ENCODE measurements at places on chromosomes 11 and 22.

DNA sequence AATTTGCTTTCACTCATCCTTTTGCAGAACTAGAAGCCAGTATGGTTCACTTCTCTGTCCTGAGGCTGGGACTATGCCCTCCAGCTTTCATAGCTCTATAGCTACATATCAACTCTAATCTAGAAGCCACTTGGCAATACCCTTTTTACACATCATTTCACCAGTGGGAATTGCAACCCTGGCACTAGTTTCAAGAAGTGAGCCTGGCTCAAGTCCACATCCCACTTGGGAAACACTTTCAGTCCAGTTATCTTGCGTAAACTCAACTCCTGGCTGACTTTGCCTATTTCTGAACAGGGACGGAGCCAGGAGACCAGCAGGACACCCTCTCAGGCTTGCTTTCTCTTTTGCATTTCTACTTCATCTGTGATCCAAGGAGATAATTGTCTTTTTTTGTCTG is 19.9 kb upstream of the FAT3 start:
- no peak for DNase-seq

GRCh38 chr11:46755962-46756361 is 36.9 kb downstream of the F2 start:
- DNase-seq, result no peak

DNA sequence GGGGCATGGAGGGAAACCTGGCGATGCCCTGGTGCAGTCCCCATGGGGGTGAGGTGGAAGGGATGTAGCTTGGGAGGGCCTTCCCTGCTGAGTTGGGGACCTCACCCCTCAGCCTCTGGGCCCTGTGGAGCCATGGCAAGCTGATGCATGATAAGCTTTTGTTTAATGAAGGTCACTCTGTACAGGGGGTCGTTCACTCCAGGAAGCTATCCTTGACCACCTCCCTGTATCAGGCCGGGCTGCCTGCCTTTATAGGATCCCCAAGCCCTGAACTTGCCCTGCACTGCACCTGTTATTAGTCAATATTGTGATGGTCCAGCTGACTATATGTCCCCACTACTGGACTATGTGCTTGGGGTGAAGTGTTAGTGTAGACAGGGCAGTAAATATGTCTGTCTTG is 49.7 kb upstream of the MYEOV start:
- no peak for DNase-seq

DNA sequence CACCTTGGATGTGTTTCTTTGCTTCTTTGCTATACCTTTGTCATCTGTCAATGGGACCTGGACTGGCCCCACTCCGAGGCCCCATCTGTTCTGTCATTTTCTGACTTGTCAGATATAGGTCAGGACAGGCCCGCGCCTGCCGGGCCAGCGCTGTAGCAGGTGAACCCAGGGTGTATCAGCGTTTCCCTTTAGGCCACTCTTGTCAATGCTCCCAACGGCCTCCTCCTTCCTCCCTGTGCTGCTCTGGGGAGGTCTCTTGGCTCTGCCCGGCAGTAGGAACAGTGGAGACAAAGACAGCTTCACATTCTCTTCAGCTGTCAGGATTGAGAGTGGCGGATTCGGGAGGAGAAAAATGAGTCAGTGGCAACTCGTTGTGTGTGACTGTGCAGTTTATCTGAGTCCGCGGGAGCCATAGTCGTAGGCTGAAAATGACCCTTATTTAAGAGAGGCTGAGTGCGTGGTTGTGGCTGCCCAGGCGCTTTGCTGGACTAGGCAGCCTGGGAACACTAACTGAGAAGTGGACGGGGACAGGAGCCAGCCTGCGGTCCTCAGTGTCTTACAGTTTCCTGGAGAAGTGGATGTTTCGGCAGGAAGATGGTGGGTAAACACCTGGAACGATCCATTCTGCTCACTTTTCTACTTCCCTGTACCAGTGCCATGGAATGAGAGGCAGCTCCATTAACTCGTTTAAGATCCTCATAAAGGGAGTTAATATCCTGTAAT is 102.3 kb downstream of the PRR5L start:
- DNase-seq, result no peak

DNA sequence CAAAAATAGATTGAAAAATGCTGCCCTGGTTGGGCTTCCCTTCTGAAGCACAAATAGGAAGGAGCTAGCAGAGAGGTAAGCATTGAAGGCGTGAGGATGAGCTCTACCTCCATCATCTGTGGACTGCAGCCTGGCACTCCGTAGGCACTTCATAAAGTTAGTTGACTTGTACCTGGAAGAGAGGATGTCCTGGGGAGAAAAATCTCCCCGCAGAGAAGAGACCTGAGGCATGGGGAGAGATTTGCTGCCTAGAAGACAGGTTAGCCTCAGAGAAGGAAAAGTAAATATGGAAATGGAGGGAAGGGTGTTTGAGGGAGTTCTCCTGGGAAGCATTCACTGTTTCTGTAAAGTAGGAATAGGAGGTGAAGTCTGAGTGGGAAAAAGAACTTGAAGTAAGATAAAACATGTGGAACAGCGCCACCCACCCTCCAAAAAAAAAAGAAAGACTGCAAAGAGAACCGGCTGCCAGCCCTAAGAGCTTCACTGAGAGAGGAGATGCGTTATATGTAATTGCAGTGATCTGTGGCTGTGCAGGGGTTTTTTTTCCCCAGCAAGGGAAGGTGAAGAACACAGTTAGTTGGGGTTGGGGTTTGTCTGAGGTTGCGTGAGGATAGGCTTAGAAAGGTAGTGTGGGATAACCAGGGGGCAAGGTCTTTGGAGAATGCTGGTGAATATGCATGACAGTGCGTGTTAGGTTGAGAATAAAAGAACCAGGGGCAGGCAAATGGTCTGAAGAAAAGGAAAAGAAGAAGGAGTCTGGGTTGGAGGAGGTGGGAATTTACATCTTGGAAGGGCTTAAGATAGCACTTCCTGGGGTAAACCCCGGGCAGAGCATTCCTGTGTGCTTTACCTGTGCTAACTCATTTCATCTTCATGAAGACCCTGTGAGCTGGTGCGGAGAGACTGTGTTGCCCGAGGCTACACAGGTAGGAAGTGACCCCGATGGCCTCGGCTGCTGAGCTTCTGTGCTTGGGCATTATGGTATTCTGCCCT is 16.0 kb downstream of the TNRC6B start:
- no peak for DNase-seq

DNA sequence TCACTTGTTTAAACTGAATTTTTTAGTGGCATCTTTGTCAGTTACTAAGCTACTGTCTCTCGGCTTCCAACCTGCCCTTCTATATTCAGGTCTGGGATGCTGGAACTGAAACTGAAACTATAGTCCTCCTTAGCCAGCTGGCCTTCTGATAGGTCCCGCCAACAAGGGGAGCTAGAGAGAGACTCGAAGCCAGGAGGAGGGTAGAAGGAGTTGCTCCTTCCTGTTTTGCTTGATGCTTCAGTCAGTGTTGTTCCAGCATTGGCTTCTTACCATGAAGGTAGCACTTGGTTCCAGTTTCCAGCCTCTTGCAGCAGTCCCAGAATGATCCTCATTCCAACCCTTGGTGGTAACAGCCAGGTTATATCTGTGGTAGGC is 32.9 kb upstream of the HORMAD2 start:
- DNase-seq, result no peak

- no peak for DNase-seq
Observed at GRCh38 chr11:122159173-122159721, 43.2 kb upstream of the BLID start.

DNA sequence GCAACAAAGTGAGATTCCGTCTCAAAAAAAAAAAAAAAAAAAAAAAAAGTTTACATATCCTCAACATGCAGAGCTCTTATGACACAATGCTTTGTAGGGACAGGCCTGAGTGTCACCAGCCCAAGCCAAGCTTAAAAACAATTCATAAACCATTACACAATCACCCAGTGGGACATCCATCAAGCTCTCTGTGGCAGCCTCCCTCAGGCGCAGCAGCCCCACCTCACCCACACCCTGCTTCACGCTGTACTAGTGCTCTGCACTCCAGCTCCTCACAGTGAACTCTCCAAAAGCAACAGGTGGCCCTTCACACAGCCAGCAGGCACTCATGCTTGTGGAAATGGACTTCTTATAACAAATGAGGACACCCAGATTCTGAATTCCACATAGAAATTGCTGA is 3.5 kb upstream of the FOXRED2 start:
- DNase-seq, result no peak

DNA sequence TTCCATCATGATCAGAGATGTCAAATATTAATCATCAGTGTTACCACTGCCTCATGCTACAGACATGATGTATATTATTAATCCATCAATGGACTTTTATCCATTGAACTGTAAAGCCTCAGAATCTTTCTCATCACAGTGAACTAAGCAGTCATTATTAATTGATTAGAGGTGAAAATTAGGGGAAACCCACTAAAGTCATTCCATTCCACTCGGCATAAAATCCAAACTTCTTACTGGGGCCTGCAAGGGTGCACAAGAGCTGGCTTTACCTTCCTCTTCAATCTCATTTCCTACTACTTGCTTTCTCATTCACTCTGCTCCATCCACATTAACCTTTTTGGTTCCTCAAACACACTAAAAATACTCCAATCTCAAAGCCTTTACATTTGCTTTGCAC is 7.9 kb upstream of the CD44 start:
- DNase-seq, result no peak

DNA sequence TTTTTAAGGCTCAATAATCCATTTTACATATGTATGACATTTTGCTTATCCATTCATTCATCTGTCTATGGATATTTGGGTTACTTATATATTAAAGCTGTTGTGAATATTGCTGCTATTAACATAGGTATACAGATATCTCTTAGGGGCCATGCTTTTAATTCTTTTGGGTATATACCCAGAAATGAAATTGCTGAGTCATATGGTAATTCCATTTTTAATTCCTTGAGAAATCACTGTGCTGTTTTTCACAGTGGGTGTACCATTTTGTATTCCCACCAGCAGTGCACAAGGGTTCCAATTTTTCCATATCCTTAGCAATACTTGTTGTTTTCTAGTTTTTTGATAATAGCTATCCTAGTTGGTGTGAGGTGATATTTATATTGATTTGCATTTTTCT is 19.0 kb downstream of the PRMT3 start:
- no peak for DNase-seq

DNA sequence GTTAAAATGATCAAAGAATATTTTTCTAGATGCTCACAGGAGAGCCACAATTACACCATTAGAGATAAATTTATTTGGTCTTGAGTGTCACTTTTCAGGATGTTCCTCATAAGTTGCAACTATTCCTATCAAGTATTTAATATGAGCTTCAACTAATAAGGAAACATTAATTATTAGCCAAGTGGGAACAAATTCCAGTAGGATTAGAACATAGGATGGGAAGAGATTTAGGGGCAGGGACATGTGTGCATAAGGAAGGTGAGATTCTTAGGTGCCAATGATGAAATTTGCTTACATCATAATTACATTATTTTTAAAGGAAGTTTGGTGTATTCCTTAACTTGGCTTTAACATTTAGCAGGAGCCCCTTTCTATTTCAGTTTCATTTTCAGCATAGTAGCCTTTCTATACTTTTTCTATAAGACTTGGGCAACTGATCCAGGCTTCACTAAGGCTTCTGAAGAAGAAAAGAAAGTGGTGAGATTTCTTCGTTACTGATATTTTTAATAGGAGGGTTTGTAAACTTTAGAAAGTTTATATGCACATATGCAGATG is 38.8 kb downstream of the CSRP3 start:
- no peak for DNase-seq

- no peak for DNase-seq
Observed at GRCh38 chr11:34823197-34823596, 93.0 kb downstream of the APIP start.

DNA sequence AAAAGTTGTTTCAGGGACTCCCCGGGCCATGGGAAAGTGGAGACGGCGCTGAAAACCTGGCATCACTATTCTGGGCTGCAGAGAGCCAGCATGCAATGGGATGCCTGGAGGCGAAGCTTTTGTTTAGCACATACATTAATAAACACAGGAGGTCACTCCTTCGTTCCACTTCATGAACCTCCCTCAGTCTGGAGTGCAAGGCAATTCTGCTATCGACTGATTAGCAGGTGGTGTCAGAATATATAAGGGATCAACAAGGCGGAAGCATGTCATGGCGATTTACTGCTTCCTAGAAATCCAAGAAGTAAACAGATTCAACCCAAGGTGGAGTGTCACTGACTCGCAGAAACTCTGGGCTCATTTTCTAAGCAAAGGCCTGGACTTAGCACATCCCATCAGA is 45.4 kb upstream of the MN1 start:
- no peak for DNase-seq

- DNase-seq, result no peak
Observed at GRCh38 chr11:14370496-14370895, 11.5 kb upstream of the RRAS2 start.

DNA sequence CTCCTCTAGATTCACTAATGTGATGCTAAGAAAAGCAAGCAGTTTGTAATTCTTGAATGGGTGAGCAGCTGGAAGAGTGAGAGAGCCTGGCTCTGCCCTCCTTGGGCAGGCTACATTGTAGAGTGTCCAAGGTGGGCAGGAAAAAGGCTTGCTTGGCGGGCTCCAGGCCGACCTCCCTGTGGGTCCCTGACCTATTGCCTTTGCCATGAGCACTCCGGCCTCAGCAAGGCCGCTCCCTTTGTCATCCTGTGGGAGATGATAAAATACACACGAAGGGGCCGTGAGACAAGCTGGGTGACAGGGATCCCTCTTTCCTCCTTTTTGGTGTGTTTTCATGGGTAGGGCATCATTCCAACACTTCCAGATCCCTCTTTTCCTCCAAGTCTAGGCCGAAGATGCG is 41.8 kb downstream of the TIMP3 start:
- no peak for DNase-seq

- DNase-seq, result no peak
Observed at GRCh38 chr11:69644071-69644961, 3.4 kb downstream of the CCND1 start.

- DNase-seq, result no peak
Observed at GRCh38 chr22:45884201-45885062, 92.5 kb downstream of the WNT7B start.

- no peak for DNase-seq
Observed at GRCh38 chr11:78594814-78595213, 20.1 kb upstream of the NARS2 start.

DNA sequence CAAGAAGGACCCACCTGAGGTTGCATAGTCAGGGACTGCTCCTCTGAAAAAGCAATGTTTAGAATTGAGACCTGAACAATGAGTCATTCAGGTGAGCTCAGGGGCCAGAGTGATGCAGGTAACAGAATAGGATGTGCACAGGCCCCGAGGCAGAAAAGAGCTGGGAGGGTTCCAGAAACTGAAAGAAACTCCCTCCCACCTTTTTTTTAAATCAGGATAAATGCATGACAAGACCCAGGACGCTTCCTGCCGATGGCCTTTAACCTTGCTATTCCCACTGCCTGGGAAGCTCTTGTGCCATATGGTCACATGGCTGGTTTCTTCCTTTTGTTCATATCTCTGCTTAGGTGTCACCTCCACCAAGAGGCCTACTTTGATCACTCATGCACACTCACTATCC is 214.2 kb upstream of the ZBED5 start:
- no peak for DNase-seq

DNA sequence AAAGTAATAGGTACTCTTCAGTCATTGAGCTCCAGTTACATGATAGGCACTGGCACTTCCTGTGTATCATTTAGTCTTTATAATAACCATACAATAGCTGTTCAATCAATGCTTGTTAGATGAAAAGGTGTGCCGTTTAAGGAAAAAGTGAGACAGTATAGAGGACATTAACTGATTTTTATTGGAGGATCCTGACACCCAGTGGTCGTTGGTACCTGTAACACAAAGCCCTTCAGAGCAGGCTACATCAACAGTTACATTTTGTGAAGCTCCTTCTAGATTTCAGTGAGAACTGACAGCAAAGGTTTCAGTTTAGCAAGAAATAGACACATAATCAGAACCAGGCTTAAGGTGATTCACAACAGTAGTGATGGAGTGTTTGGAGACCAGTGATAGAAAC is 44.2 kb downstream of the CCDC81 start:
- no peak for DNase-seq

All from activated CD4-positive, alpha-beta T cell treated with anti-CD3 and anti-CD28 coated beads, Interleukin-2, amount 50 U/mL, for 24 hours (primary cell).